ENCODE measurements at places on chromosomes 7 and 10. TPM values are rescaled to one million over a fixed set of nuclear protein-coding genes. Genes with fewer than 3 reads are reported as not detected.

GRCh38 chr7:148930335-148930734 lies 46.2 kb upstream of the EZH2 start:
- no peaks in the 10 kb centered on the region for H3K36me3 ChIP-seq
- no peak for DNase-seq
- no peak overlapping the region for H3K27ac ChIP-seq
- H3K4me3 ChIP-seq = no peak overlapping the region
- no peaks in the 10 kb centered on the region for H3K4me1 ChIP-seq
- H3K27me3 ChIP-seq = no peaks in the 10 kb centered on the region

DNA sequence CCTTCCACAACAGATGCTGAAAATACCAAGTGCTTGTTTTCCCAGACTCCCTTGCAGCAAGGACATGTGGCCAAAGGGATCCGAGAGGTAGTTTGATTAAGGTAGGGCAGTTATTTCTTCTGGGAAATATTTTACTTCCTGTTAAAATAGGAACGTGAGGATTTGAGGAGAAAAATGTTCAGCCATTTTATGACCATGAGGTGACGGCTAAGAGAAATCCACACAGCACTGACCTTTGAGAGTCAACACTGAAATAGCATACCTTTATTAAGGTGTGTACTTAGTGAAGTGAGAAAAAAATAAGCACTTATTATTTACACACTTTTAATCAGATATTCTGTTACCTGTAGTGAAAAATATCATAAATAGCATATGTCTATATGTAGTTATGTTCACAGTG lies 133.9 kb downstream of the PPP1R3A start:
- no peaks in the 10 kb centered on the region for H3K27me3 ChIP-seq
- no peaks in the 10 kb centered on the region for H3K4me1 ChIP-seq

- peak; percentile 37 for DNase-seq
- H3K27me3 ChIP-seq = no peaks in the 10 kb centered on the region
- H3K4me3 ChIP-seq = no peak overlapping the region
- no peak overlapping the region for H3K27ac ChIP-seq
Measured at GRCh38 chr10:79487296-79488194, 24.8 kb upstream of the EIF5AL1 start.

The OR2A1 gene
- not detected for polyA plus RNA-seq

The CPA2 gene
- 14.1 TPM for polyA plus RNA-seq

The CPA4 gene
- 0.09 TPM for polyA plus RNA-seq

The PKD2L1 gene
- 0.10 TPM for polyA plus RNA-seq
